ENCODE measurements at places on chromosomes 3 and 15.

- no peak for DNase-seq
Observed at GRCh38 chr15:86863226-86863915, 783.7 kb downstream of the AGBL1 start.

DNA sequence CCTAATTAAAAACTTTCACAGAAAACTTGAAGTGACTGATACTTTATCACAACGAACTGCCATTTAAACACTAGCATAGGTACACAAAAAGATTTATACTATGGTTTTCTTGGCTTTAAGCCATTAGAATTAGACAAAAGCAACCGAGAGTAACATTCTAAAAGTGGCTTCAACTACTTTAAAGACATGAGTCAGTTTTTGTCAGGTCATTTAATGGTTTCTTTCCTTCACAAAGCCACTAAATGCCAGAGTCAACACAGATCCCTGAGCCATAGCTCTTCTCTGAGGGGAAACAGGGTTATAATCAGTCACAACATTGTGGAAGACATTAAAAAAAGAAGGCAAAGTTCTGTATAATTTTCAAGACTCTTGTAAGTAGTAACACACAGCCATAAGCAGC lies 54.6 kb downstream of the CAPN3 start:
- DNase-seq, result no peak

DNA sequence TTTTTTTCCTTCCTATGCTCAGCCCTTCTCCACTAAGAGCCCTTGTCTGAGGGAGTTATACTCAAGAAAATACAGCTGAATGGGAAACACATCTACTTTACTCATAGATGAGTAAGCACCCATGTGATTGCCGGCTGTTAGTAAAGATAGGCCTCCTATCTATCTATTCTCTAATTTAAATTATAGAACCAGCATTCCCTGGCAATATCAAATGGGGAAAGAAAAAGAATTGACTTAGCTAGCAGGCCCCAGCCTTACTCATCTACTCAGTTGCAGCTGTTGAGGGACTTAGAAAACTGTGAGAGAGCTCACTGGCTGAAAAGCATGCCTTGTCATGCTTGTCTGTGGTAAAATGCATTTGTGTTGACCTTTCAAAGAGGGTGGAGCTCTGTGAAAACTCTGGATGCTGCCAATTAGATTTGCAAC lies 116.9 kb upstream of the LRRFIP2 start:
- DNase-seq, result no peak

DNA sequence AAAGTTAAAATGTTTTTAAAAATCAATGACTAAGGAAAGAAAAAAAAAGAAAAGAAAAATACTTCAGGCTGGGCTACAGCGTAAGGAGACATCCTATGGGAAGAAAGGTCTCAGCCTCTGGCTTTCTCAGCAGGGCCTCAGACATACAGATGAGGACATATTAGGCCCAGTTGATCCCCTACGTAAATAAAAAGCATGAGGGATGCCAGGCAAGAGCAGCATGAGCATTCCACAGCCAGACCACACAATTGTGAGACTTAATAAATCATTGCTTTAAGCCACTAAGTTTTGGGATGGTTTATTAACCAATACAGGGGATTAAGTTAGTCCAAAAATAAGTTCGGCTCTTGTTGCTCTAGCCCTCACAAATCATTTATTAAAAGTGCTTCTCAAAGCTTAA lies 394.1 kb upstream of the NECTIN3 start:
- no peak for DNase-seq

- no peak for DNase-seq
Observed at GRCh38 chr3:128906031-128906803, 26.8 kb downstream of the ACAD9 start.

DNA sequence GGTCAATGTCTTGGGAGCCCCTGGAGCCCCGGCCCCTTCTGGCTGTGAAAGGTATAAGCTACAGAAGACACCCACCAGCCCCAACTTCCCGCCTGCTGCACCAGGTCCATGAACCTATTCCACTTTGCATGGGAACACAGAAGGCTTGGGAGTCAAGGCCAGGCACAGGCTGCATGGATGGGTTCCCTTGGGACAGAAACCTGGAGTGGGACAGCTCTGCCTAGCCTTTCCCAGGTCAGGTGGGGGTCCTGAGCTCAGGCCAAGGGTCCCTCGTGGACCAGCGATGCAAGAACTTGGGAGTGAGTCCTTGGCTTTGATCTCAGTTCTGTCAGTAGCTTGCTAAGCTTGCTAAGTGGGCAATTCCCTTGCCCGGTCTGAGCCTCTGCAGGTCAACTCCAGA lies 25.0 kb downstream of the TKT start:
- DNase-seq, result no peak

DNA sequence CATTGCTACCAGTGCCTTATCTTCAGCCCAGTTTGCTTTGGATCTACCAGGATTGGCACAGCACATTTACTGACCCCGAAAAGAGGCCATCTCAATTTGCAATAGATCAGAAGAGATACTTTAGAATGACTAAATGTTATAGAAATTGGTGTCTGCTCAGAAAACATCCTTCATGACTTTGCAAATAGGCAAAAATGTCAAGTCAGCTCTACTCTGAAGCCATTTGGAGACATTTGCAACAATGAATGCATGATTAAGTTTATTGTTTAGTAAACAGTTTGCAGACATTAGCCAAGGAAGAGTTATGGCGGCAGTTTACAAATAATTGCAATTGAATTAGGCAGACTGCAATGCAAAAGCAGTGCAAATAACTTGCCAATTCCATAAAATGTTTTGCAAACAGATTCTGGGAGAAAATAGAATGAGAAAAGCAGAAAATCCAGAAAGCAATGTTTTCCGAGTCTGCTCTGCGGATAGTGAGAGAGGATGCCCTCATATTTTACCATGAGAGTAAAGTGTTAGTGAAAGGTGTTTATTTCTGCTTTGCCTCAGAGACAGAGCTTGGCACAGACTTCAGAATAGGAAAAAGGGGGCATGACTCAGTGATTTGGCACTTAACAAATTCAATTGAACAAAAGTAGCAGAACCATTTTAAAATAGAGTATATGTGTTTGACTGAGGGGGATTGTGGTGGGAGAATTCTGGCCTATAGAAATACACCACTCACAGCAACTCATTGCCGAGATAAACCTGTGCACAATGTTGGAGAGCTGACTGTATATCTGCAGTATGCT lies 334.9 kb upstream of the NR2F2 start:
- no peak for DNase-seq

GRCh38 chr15:93997071-93997658 lies 234.2 kb upstream of the MCTP2 start:
- DNase-seq, result peak; percentile 23

DNA sequence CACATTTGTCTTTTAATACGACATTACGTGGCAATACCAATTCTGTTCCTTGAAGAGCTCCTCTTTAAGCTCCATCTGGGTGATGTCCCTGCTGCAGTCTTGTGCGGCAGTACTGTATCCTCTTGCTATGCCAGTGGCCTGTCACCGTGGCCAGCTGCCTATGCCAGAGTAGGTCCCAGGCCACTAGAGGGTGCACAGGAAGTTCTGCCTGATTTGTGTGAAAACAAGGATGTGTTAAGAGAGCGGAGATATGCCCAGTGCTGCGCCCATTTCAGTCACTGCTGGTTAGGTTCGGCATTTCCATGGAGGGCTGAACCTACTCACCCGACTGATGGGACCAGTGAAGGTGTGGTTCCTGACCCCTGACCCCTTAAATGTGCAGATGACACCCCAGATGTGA lies 25.2 kb downstream of the NIPA1 start:
- peak; percentile 91 for DNase-seq

GRCh38 chr15:59657635-59658125 lies 365 bp upstream of the GTF2A2 start:
- no peak for DNase-seq

DNA sequence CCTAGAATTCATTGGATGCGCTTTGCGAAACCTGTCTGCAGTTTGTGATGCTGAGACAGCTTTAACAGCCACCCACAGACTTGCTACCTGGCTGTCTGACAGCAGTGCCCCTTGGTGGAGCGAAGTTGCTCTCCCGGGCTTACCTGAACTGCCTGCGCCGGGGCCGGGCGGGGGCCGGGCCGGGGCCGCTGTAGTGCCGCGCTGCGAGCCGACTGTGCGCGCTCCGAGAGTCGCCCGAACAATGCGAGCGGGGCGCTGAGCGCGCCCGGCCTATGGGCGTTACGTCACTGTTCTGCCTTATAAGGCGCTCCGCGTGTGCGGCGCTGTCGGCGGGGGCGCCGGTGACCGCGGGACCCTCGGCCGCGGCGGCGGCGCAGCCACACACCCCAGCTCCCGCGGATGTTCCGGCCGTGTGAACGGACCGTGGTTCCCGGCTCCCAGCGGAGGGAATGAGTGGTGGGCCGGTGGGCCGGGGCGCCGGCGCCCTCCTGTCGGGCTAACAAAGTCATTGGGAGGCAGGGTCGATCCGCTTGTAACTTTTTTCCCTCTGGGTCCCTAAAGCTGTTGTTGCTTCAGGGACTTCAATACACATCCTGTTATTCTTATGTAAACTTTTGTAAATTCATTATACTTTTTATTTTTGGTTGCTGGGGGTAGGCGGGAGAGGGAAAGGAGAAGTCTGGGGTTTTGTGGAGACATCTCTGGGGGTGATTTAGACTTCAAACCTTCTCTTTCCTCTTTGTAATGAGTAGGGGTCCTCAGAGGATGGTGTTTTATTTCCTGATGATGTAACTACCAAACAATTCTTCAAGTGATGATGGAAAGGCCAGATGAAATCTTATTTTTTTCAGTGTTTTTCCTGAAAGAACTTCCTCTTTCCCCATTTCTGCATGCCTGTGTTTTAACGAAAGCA lies 58.5 kb downstream of the CMSS1 start:
- DNase-seq, result peak; percentile 78
